AG04449 (cell line): ENCODE measurements at places on chromosomes 5 and 9.

DNA sequence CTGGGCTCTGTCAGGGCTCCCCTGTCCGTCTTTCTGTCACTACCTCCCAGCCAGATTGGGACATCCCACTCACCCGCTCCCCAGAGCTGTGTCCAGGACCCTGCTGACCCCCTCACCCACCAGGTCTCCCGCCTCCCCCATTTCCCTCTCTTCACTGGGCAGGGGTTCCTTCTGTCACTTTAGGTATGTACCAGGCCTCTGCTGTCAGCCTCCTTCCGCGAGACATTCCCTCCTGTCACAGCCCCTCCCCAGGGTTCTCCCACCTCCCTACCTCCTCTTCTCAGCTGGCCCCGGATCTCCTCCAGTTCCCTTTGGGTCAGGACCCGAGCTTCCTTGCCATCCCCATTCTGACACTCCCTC is 488 bp downstream of the POLR1E start:
- no peak for DNase-seq

DNA sequence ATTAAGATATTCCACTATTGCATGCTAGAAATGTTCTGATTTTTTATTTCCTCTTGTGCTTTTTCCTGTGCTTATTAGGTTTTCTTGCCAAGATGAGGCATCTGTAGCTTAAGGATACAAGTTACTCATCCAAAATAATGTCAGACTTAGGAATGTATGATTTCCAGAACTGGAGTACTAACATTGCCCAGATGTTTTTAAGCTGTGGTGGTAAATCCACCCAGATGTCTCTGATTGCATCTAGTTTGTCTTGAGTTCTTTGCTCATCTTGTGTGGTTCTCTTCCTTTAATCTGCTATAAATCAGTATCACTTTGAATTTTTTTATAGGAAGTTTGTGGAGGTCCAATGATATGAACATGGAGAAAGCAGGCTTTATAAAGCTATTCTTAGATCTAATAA is 337.5 kb upstream of the ZNF608 start:
- DNase-seq = peak; percentile 77

- peak; percentile 59 for DNase-seq
These were observed 19.0 kb downstream of the SPDL1 start for GRCh38 chr5:169602535-169602934.

- no peak for DNase-seq
These were observed 2.2 kb downstream of the DCP2 start for GRCh38 chr5:112978836-112979235.

DNA sequence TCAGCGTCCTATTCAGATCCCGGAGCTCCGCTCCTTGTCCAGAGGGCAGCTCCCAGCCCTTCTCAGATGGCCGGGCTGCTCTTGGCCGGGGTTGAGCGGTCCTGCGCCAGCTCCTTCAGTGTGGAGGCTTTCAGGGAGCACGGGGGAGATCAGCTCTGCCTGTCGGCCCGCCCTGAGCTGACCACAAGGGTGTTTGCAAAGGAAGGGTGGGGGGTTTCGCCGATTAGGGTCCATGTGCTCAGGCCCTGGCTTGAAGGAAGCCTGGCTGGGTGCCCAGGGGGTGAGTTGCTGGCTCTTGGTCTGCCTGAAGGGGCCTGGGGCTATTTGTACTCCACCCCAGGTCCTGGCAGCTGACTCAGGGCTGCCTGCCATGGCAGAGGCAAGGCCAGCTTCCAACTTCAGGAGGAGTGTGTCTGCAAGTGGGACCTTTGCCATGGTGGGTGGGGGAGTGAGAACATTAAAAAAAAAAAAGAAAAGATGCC is 250.1 kb upstream of the KLF4 start:
- no peak for DNase-seq
